ENCODE measurements at places on chromosomes 3 and 15.
A peak's percentile ranks its signal among the peaks of the same experiment; 100 is the strongest.

GRCh38 chr3:155182467-155182866 is 102.3 kb downstream of the MME start:
- DNase-seq, result no peak

DNA sequence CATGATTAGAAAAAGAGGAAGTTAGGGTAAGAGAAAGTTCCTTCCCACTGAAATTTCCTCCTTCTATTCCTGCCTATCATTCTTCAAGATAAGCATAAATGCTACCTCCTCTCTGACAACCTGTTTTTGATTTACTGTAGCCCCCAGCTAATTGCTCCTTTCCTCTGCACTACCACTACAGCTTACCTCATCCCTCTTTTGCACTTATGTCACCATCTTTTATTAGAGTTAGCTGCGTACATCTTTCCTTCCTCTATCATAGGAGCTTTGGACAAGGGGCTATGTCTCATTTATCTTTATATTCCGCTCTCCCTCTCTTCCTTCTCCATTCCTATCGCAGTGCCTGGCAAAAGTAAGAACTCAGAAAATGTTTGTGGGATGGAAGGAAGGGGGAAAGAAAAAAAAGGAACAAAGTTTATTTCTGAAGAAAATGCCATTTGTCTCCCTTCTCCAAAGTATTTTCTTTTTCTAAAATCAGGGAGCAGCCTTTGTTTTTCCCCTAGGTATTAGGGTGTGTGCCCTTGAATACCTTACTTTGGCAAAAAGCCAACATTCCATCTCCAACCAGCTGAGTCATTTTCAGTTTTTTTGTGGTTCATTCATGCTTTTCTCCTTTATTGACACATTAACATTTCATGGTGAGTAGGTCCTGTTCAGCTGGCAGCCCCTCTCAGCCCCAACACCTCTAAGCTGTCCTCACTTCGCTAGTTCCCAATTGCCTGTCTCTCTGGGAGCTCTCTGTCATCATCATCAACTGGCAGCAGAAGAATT is 87.6 kb upstream of the SOX2 start:
- DNase-seq, result peak; percentile 21

- DNase-seq, result no peak
These were observed 261.6 kb downstream of the CD47 start for GRCh38 chr3:107829185-107829584.

DNA sequence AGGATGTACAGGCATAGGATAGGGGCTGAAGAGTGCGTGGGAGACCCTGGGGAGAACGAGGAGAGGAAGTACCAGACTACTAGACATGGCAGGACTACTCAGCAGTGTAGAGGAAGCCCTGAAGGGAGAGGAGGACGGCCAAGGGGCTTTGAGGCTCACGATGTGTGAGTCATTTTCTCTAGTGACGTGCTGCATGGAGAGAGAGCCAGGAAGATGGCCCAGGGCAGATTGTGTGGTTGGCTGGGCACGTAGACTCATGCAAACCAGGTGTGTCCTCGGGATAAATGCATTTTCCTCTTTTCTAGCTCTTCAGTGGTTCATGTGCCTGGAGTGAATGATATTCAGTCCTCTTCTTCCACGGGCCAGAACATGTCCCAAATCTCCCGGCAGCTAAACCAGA is 115.0 kb upstream of the ABHD17C start:
- DNase-seq, result peak; percentile 98

DNA sequence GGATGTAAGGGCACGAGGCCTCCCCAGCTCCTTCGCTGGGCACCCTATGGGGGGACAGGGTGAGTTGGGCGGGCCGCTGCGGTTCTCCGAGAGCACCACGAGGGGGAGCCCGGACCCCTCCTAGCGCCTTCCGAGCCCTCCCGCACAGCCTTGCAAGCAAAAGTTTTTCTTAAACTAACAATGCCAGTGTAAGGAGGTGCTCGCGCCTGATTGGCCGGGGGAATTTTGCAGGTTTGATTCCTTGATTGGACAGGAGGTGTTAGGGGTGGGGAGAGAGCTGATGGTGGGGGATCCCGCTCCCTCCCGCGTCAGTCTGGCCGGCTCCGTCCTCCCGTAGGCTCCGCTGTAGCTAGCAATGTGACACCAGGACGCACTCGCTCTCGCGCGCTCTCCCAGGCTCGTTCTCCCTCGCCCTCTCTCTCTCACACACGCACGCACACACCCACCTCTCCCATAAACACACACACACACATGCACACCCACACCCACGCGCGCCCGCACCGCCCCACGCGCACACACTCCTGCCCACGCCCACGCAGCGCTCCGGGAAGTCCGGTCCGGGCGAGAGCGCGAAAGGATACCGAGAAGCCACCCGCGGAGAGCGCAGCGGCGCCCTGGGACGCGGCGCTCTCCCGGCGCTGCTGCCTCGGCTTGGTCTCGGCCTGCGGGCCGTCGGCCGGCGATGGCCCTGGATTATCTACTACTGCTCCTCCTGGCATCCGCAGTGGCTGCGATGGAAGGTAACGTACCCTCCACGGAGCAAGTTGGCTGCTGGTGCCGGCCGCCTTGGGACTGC is at the start of gene EPHB1:
Gene EPHB1 (plus strand): TSS at position 311 of the 796 bp plus-strand sequence.
- DNase-seq, result peak; percentile 91

DNA sequence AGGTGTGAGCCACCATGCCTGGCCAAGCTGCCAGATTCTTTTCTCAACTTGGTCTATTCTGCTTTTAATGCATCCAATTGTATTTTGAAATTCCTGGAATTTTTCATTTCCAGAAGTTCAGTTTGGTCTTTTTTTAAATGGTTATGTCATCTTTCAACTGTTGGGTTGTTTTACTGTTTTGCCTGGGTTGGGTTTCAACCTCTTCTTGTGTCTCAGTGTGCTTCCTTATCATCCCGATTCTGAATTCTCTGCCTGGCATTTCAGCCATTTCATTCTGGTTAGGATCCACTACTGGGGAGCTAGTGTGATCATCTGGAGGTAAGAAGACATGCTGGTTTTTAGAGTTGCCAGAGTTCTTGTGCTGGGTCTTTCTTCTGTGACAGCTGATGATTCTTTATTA is 61.5 kb downstream of the LRRC49 start:
- no peak for DNase-seq

DNA sequence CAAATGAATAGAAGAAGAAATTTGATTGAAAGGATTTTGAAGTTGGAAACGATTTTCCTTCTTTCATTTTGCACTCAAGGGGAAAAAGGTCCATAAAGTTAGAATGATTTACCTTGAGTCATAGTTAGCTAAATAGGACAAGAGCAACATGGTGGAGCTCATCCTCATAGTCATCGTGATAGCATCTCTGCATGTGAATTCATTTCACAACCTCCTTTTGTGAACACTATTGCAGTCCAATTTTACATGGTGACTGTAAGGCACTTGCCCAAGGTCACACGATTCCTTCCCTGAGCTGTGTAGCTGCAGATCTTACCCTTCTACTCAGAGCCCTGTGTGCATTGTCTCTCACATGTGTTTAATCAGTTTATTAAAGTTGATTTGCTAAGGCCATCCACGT is 359.8 kb upstream of the C2CD4B start:
- peak; percentile 63 for DNase-seq

DNA sequence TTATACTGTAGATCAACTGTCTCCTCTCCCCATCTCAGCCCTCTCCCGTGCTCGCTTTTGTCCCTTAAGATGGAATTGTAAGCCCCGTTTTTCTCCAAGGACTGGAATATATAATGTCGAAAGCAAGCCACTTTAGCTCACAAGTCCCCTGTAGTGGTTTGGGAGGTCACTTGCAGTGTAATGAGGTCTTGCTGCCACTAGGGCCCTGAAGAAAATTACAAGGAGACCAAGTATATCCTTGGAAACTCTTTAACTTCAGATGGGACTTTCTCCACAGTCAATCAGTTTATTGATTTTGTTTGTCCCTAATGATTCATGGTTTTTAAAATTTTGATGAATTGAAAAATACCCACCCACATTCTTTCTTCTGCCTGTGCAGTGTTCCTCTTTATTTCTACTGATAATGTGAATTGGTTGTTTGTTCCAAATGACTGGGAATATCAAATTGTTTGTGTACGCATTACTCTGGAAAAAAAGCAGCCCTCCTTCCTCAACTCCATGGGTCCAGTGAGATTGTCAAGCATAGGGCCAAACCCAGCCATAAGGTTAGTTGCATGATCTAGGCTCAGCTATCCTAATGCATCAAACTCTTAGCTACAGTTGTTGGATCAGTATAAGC is 294.8 kb downstream of the MCTP2 start:
- DNase-seq, result no peak

- DNase-seq, result no peak
These were observed 133.5 kb upstream of the ZPLD1 start for GRCh38 chr3:102301155-102301880.
